ENCODE measurements at places on chromosomes 12 and 14.

- DNase-seq: no peak
Measured at GRCh38 chr14:104968153-104968527, 10.0 kb downstream of the AHNAK2 start.

GRCh38 chr12:102631274-102631673 lies 150.9 kb upstream of the IGF1 start:
- no peak for DNase-seq

- no peak for DNase-seq
Measured at GRCh38 chr12:15453613-15454012, 131.3 kb downstream of the PTPRO start.

DNA sequence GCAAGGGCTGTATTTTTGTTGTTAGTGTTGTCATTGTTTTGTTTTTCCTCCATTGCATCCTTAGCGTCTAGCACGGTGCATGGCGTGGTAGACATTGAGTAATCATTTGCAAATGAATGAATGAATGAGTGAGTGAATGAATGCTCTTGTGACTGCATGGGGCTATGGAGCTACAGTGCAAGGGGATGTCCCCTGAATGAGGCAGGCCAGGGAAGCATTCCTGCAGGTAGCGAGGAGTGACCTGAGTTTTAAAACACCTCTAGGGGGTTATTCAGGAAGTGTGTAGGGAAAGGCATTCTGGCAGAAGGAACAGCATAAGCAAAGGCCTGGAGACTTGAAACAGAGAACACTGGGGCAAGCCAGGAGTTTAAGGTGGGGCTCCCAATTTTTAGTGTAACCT lies 16.9 kb downstream of the MYL2 start:
- no peak for DNase-seq

DNA sequence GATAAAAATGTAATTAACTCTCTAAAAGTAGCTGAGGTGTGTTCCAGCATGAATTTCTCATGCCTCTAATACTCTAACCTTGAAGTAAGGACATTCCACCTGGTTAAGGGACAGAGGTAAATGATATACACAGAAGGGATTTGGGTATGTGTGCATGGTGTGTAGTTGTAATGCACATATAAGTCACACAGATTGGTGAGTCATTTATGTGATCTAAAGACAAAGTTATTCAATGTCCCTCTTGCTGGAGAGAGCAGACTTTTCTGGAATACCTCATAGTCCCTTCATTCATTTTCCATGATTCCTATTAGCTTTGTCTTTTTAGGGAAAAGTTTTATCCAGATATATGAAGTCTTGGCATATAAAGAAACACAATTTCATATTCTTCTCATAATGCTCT lies 234.9 kb downstream of the SNAPC1 start:
- no peak for DNase-seq

- DNase-seq: no peak
Measured at GRCh38 chr12:62129291-62129690, 130.9 kb upstream of the USP15 start.
